Cerebellar cortex (tissue), 1 donor: ENCODE measurements at places on chromosomes 3 and 15.

DNA sequence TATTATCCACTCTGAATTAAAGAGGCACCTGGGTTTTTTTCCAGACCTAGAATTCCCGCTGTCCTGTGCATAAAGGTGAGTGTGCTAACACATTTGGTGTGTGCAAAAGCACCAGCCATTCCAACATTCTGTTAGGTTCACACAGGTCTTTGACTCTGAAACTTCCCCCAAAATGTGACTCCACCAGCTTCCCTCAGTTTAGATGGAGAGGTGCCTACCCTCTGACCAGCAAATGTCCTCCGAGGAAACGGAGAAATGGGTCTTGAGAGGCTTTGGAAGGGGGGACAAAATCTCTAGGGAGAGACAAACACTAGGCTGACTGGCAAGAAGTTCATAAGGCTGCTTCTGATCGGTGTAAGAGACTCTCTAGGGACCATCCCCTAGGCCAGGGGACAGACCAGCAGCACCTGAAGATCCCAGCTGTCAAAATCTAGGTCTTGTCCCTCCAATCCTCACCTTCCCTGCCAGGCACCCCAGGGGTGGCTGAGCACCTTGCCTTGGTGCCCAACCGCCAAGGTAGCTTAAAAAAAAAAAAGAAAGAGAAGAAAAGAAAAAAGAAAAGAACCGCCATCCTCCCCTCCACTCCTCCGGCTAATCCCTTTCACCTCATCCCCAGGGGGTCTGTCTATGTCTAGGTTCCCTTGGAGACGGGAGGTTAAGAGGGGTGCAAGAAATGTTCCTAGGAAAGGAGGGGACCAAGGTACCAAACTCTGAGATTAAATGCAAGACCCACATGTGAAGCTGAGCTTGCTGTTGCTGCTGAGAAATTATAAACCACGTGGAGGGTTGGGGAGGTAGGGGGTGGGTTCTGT, 2.0 kb upstream of the MECOM start:
- no peak for DNase-seq

DNA sequence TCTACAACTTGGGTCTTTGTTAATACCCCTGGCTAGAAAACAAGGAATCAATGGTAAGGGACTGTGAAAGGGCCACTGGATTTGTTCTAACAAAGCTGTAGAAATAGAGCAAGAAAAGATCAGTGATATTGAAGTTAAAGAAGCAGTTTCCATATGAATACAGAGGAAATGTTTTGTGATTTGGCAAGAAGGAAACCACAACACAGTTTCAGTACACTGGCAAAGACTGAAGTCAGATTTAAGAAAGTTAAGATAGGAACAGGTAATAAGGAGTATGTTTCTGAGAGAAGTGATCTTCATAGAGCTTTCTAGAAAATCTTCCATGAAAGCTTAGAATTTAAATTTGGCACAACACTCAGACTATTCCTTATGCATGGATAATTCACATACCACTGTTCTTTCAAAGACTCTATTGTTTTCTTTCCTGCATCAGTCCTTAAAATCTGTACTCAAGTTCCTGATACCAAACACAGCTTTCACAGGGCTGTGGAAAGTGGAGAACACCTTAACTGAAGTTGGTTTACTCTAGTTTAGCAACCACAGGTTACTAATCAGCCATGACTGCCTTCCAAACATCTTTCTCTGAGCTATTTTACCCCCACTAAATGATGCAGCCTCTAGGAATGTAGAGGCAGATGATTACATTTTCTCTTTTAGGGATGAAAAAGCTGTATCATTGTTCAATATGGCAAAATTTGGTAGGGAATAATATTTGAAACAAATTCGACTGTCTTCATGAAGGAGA, 32.4 kb upstream of the ALCAM start:
- no peak for DNase-seq

DNA sequence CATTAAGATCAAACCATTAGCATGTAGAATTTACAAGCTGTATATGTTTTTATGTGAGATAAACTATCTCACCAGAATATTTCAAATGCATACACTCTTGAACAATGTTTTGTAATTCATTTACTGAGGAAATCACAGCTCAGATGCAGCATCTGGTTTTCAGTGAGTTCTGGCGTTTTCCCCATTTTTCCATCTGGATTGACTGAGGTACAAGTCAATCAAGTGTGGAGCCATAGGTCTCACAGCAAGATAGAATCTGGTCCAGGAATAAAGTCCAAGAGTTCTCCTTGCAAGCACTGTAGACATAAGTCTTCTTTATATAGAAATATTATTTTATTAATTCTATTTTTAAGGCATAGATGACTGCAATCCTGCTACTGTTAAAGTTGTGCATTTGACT, 219.3 kb downstream of the ZBBX start:
- no peak for DNase-seq

- DNase-seq = no peak
These were observed 24.8 kb upstream of the MEIS2 start for GRCh38 chr15:37125143-37125542.

GRCh38 chr3:23979569-23979968, 34.5 kb downstream of the NR1D2 start:
- no peak for DNase-seq

DNA sequence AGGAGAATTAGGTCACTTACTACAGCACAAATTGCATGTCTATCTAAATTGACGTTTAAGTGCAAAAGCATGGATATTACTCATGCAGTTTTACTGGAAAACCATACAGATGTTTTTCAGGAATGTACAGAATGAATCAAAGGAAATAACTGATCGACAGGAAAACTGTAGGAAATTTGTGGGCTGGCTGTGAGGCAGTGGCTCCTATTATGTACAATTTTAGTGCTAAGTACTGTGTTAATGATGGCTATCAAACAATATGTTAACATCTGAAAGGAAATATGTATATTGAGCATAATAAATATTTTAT, 6.9 kb downstream of the NUDT16 start:
- DNase-seq = no peak

GRCh38 chr15:39511000-39511915, 69.6 kb upstream of the THBS1 start:
- DNase-seq = no peak

DNA sequence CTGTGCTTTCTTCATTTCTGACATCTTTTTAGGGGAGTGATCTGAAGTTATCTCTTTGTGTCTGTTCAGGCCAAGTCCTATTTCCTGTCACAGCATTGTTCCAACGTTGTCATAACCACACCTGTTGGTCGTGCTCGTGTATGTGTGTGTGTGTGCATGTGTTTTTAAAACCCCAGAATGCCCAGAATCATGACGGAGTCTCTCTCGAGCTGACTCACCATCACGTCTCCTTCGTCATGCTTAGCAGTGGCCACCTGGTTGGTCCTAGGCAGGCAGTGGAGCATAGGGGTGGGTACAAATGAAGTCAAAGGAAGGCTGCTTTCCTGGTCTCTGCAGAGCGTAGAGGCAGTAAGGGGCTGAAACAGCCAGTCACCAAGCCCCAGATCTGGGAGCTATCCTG, 126.8 kb upstream of the ABHD17C start:
- no peak for DNase-seq

DNA sequence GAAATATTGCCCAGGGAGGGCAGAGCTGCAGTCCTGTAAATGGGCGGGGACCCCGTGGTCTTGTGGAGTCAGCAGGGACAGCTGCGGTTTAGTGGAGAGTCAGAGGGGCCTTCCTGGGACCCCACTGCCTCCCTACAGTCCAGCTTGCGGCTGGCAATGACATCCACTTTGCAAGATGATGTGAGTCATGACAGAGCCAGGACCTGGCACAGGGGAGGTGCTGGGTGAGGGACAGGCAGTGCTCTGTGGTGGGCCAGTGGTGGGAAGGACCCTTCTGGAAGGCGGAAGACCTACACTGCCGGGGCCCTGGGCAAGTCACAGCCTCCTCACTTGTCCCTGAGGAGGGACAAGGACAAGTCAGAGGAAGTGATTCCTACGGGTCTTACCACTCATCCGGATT, 17.8 kb downstream of the APBA2 start:
- no peak for DNase-seq

DNA sequence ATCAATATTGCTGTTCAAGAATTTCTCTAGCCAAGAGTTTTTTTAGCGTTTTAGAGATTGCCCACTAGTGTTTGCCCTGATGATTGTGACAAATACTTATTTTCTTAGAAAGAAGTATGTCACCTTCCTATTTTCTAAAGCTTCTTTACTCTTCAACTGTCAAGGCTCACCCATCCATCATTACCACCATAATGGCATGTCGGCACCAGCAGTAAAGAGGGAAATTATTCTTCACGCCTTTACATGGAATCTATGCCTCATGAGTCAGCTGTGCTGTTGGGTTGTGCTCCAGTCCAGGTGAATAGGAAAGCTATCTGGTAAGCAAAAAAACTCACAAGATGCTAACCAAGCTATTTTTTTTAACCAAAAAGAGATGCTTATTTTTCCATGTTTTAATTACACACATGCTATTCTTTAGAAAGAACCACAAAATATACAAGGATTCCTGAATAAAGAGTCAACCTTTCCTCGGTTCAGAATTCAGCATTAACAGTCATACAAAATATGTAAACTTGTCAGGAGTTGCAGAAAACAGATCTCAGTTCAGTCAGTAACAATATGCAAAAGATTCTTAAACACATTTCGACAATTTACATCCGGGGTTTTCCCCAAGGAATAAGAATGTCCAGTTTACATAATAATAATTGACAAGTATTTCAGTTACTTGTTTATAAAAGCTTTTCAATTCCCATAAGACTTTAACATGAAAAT, 128.0 kb downstream of the ATP8B4 start:
- DNase-seq = no peak

GRCh38 chr15:48778331-48778730, 32.5 kb downstream of the CEP152 start:
- no peak for DNase-seq

DNA sequence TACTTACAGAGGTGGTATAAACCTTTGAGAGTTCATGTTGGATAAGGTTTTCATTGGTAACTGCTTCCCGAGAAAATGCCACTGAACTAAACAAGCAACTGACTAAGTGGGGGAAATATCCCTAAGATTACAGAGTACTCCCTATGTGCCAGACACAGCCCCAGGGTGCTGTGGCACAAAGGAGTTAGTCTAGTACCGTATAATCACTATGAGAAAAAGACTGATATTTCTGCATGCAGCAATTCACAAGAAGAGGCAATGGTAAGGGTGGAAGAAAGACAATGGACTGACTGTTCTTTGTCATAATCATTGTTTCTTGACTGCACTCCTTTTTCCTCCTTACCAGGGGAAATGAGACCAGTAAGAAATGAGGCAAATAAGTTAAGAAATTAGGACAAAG, 20.0 kb upstream of the SLC25A26 start:
- DNase-seq = no peak

DNA sequence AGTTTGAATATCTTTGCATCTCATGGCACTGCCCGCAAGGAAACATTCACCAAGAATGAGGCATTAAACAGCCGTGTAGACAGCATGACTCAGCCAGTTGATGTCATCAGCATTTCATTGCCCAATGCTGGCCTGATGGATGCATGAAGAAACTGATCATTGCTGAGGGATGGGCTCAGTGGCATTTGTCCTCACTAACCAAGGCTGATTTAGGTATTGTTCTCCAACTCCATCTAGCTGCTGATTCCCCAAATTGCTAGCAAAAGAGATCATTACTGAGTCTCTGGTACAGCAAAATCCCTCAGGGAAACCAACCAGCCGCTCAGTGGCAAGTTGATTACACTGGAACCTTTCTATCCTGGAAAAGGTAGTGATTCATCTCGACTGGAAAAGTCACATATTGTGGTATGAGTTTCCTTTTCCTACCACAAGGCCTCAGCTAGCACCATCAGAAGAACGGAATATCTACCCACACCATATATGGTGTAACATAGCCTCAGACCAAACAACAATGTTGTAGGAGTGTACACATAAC, 186.5 kb upstream of the GAP43 start:
- no peak for DNase-seq

- peak; percentile 89 for DNase-seq
These were observed 68.2 kb downstream of the SIDT1 start for GRCh38 chr3:113600418-113601182.

DNA sequence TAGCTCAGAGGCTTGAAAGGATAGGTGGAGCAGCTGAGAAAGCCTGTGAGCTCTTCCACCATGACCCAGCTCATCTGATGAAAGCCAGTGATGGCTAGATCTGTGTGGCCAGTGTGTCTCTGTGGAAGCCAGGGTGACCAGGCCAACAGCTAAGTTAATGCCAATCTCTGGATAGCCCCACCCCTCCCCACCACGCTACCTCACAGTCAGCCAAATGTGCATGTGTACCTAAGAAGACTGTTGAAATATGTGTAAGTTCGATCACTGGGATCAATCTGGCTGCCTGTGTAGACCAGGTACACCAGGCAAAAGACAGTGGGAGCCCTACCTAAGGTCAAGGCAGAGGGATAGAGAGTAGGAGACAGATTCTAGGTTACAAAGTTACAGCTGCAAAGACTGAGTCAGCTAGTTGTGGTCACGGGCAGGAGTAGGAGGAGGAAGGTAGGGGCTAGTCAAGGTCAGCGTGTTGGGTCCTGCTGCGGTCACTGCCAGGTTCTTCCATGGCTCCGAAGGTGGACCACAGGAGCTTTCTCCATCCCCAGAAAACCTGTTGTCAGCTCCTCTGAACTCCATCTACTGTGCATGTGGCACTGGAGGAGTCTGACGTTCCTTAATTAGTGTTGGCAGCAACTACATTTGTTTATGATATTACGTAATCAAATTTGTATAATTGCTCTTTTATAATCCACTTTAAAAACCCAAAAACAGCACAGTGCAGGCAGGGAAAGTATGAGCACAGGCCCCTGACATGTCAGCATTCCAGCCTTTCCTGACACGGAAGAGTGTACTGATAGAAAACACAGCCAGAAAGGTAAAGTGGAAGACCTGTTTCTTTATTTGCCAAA, 318.0 kb downstream of the CLSTN2 start:
- DNase-seq = no peak

DNA sequence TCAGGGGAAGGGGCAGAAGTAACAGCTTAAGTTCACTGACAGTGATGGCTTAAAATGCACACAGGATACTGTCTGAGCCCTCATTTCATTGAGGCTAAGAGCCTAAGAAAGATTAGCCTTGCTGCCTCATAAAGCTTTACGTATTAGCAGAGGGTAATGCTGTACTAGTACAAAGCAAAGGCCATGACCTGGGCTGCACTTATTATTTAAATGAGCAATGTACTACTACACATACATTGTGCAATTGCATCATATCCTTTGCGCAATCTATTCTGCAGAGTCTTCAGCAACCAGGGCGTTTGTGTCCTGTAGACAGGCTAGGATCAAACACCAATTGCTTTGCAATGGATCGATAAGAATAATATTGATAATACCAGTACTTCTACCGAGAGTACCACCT, 221.8 kb downstream of the TPRG1 start:
- DNase-seq = no peak

DNA sequence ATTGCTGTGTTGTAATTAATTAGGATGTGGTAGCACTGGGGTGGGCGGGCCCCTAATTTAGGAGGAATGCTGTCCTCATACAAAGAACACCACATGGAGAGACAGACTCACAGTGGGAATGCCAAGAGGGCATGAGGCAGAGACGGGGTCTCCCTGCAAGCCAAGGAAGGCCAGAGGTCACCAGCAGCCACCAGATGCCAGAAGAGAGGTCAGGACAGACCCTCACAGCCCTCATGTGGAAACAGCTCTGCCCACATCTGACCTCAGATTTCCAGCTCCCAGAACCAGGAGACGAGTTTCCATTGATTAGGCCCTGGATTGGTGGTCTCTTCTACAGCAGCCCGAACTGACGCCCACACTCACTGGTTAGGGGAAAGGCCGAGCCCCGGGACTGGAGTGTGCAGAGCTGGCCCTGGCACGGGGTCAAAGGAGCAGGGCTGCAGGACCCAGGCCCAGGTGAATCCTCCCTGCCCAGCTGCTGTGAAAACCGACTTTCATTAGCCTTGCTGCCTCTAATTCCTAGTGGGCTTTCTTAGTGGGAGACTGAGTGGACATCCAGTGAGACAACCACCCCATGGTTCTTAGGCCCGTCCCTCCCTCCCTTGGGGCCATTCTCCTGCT, 43.0 kb upstream of the SLC41A3 start:
- no peak for DNase-seq
